ENCODE measurements at places on chromosomes 2 and 18.
A peak's percentile ranks its signal among the peaks of the same experiment; 100 is the strongest.

- no peaks in the 10 kb centered on the region for H3K4me1 ChIP-seq
- DNase-seq: no peak
- no peak overlapping the region for H3K27ac ChIP-seq
These were observed 82.6 kb upstream of the GLI2 start for GRCh38 chr2:120653046-120653445.

- H3K4me1 ChIP-seq: no peaks in the 10 kb centered on the region
- H3K4me3 ChIP-seq: no peak overlapping the region
- H3K36me3 ChIP-seq: no peaks in the 10 kb centered on the region
- DNase-seq: no peak
These were observed 275.7 kb downstream of the PDE11A start for GRCh38 chr2:177796654-177797415.

DNA sequence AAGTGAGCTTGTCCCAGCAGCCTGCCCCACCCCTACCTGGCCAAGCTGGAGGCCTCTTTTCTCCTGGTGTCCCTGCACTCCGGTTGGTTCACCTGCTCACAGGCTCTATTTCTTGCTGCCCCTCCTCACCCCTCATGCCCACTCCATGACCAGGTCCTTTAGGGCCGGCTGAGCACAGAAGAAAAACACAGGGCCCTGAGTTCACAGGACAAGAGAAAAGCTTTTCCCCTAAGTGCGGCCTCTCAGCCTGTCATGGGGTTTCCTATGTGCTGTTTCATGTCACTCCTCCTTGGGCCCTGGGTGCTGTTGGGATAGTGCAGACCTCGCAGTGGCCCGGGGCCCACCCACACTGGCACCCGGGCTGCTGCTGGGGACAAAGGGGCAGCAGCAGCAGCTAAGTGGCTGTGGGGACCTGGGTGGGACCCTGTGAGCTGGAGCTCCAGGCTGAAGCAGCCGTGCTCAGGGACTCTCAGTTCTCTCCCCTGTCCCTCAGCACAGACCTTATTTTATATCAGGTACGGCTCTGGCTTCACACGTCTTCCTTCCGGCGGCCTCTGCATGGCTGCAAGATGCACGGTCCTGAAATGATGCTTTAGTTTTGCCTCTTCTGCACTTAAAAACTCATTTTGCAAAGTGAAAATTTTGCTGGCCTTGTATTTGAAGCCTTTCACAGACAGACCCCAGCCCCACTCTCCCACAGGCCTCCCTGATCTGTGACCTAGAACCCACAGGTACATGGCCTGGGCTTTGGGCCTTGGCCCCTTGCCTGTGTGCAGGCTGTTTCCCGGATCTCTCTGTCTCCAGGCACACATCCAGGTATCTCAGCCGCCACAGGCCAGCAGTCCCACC lies 71.8 kb downstream of the SH3RF3 start:
- no peak for DNase-seq
- H3K27me3 ChIP-seq: no peaks in the 10 kb centered on the region
- H3K27ac ChIP-seq: no peak overlapping the region

DNA sequence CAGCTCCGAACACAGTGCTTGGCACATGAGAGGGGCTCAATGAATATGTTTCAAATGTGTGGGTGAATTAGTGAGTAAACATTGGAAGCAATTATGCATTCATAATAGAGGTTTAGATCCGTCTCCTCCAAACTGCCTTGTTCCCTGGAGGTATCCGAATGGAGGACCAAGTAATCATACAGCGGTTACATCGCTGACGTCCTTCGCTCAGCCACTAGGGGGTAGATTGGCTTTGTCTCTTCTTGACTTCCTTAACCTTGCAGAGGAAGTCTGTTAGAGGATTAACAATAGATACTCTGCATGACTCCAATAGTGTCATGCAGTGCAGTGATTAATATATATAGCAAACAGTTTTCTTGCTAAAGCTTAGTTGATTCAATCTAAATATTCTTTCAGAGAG lies 517.0 kb downstream of the PTPRM start:
- H3K4me3 ChIP-seq: no peak overlapping the region
- DNase-seq: peak; percentile 29
- no peaks in the 10 kb centered on the region for H3K27me3 ChIP-seq
- no peak overlapping the region for H3K27ac ChIP-seq
- H3K4me1 ChIP-seq: no peaks in the 10 kb centered on the region

DNA sequence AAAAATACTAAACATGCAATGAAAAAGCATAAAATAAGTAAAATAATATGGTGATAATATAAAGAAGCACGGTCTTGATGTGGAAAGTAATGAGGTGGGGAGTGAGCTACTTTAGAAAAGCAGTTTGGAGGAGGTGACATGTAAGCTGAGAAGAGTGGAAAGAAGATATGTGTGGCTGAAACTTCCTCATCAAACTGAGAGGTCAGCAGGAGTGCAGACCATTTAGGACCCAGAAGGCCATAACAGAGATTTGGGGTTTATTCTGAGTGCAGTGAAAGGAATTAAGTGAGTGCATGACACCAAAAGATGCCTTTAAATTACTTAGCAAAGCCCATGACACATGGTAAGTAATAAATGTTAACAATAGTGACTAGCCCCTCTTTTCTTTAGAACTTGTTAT lies 24.4 kb upstream of the TMEM182 start:
- H3K4me3 ChIP-seq: peak overlapping the region; percentile 97
- no peaks in the 10 kb centered on the region for H3K27me3 ChIP-seq
- no peaks in the 10 kb centered on the region for H3K4me1 ChIP-seq
- DNase-seq: no peak
- no peaks in the 10 kb centered on the region for H3K36me3 ChIP-seq
- no peak overlapping the region for H3K27ac ChIP-seq

GRCh38 chr2:40872580-40872979 lies 420.7 kb upstream of the SLC8A1 start:
- no peak for DNase-seq
- H3K27ac ChIP-seq: no peak overlapping the region
- H3K36me3 ChIP-seq: no peaks in the 10 kb centered on the region
- no peak overlapping the region for H3K4me3 ChIP-seq

GRCh38 chr2:99169534-99169933 lies 11.3 kb downstream of the MITD1 start:
- peaks cover 12% of the 10 kb centered on the region for H3K36me3 ChIP-seq
- H3K27me3 ChIP-seq: no peaks in the 10 kb centered on the region
- H3K4me3 ChIP-seq: no peak overlapping the region
- DNase-seq: no peak
- H3K4me1 ChIP-seq: no peaks in the 10 kb centered on the region

DNA sequence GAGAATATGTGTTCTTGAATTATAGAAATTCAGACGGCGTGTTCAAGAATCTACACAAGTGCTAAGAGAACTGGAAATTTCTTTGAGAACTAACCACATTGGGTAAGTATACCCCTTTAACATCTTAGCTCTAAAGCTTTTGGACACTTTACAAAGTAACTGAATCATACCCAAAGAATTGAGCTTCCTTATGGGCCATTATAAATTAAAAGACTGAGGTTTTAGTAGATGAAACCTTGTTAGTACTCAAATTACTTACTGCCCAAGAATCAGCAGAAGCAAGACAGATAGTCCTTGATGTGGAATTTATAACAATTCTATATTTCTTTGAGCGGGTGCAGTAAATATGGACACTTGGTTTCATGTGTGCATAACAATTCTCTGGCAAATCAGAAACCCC lies 168.3 kb downstream of the PRPF40A start:
- H3K27me3 ChIP-seq: no peaks in the 10 kb centered on the region
- DNase-seq: no peak
- no peak overlapping the region for H3K27ac ChIP-seq
- no peaks in the 10 kb centered on the region for H3K36me3 ChIP-seq

DNA sequence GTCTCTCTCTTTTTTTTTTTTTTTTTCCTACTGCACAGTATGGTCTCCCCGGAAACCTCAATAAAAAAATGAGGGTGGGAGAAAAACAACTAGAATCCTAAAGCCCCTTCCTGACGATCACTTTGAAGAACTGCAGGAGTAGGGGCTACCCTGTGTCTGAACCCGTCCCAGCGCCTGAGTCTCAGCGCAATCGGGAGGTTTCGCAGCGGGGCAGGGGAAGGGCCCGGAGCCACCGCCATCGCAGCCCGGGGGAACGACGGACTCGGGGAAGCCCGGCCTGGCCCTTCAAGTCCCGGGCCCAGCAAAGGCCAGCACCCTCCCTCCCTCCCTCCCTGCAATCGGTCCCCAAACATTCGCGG lies 411 bp downstream of the NARS1 start:
- no peaks in the 10 kb centered on the region for H3K36me3 ChIP-seq
- peak overlapping the region; percentile 82 for H3K4me3 ChIP-seq
- H3K4me1 ChIP-seq: peaks cover 9% of the 10 kb centered on the region
- peak overlapping the region; percentile 91 for H3K27ac ChIP-seq
- DNase-seq: no peak

DNA sequence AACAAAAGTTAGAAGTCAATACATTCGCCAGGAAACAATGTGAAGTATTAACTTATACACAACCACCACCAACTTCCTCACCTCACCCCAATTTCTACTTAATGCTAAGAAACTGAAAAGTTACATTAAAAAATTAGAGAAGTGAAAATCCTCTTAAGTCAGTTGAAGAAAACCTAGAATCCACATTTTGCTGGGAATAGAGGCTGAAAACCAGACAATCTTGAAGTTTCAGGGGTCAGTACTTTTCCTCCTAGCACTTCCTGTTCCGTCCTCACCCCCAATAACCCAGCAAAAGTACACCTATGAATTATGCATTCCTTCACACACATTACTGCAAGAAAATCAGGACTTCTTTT lies 6.3 kb downstream of the YES1 start:
- DNase-seq: no peak
- no peaks in the 10 kb centered on the region for H3K27me3 ChIP-seq
- H3K27ac ChIP-seq: peak overlapping the region; percentile 42
- no peak overlapping the region for H3K4me3 ChIP-seq
- H3K4me1 ChIP-seq: peaks cover 17% of the 10 kb centered on the region

DNA sequence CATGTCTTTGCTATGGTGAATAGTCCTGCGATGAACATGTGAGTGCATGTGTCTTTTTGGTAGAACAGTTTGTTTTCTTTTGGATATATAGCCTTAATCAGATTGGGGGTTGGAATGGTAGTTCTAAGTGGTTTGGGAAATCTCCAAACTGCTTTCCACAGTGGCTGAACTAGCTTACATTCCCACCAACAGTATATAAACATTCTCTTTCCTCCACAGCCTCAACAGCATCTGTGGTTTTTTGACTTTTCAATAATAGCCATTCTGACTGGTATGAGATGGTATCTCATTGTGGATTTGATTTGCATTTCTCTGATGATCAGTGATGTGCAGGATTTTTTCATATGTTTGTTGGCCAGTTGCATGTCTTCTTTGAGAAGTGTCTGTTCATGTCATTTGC lies 112.2 kb upstream of the SESTD1 start:
- H3K27ac ChIP-seq: no peak overlapping the region
- no peaks in the 10 kb centered on the region for H3K36me3 ChIP-seq
- H3K4me3 ChIP-seq: no peak overlapping the region
- DNase-seq: no peak
- H3K4me1 ChIP-seq: no peaks in the 10 kb centered on the region
- H3K27me3 ChIP-seq: no peaks in the 10 kb centered on the region

GRCh38 chr2:31079665-31080064 lies 58.6 kb downstream of the GALNT14 start:
- H3K36me3 ChIP-seq: no peaks in the 10 kb centered on the region
- no peak for DNase-seq
- no peaks in the 10 kb centered on the region for H3K27me3 ChIP-seq
- no peak overlapping the region for H3K27ac ChIP-seq
- H3K4me1 ChIP-seq: no peaks in the 10 kb centered on the region
- H3K4me3 ChIP-seq: no peak overlapping the region

DNA sequence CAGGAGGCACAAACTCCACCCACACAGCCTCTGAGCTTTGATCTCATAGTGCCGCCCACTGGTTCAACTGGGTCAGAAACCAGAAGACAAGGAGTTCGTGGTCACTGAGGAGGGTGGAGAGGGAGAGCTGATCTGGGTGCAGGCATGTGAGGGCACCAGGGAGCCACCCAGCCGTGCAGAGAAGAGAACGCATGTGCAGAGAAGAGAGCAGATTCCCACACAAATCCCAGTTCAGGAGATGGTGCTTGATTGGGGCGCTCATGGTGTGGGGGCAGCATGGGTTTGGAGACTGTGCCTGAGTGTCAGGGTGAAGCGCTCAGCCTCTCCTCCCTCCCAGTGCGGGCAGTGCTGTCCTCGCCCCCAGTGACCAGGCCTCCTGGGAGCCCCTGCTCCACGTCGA lies 375.2 kb upstream of the MYT1L start:
- H3K36me3 ChIP-seq: no peaks in the 10 kb centered on the region
- no peak for DNase-seq
- no peaks in the 10 kb centered on the region for H3K27me3 ChIP-seq
- H3K27ac ChIP-seq: no peak overlapping the region

GRCh38 chr2:180033993-180034894 lies 27.1 kb upstream of the CWC22 start:
- H3K4me1 ChIP-seq: no peaks in the 10 kb centered on the region
- no peak overlapping the region for H3K4me3 ChIP-seq
- no peak overlapping the region for H3K27ac ChIP-seq
- H3K27me3 ChIP-seq: no peaks in the 10 kb centered on the region

- H3K27ac ChIP-seq: no peak overlapping the region
- DNase-seq: no peak
- no peaks in the 10 kb centered on the region for H3K27me3 ChIP-seq
- H3K4me3 ChIP-seq: no peak overlapping the region
- no peaks in the 10 kb centered on the region for H3K36me3 ChIP-seq
These were observed 119.4 kb downstream of the GREB1L start for GRCh38 chr18:21361307-21361880.

GRCh38 chr18:55338978-55339650 lies 248.9 kb downstream of the TCF4 start:
- no peak overlapping the region for H3K4me3 ChIP-seq
- H3K36me3 ChIP-seq: no peaks in the 10 kb centered on the region
- DNase-seq: no peak
- H3K27ac ChIP-seq: no peak overlapping the region

GRCh38 chr2:207952564-207953345 lies 72.6 kb downstream of the PLEKHM3 start:
- DNase-seq: no peak
- H3K4me1 ChIP-seq: no peaks in the 10 kb centered on the region
- no peak overlapping the region for H3K27ac ChIP-seq
- H3K4me3 ChIP-seq: no peak overlapping the region
- H3K27me3 ChIP-seq: no peaks in the 10 kb centered on the region

GRCh38 chr2:66717218-66717905 lies 282.4 kb downstream of the MEIS1 start:
- no peak overlapping the region for H3K4me3 ChIP-seq
- H3K27ac ChIP-seq: no peak overlapping the region
- no peaks in the 10 kb centered on the region for H3K27me3 ChIP-seq
- H3K4me1 ChIP-seq: no peaks in the 10 kb centered on the region
- H3K36me3 ChIP-seq: no peaks in the 10 kb centered on the region

- H3K4me3 ChIP-seq: no peak overlapping the region
- no peaks in the 10 kb centered on the region for H3K4me1 ChIP-seq
- H3K27me3 ChIP-seq: no peaks in the 10 kb centered on the region
- no peak overlapping the region for H3K27ac ChIP-seq
These were observed 70.2 kb upstream of the DOK6 start for GRCh38 chr18:69330385-69331005.

- H3K4me1 ChIP-seq: no peaks in the 10 kb centered on the region
- H3K4me3 ChIP-seq: no peak overlapping the region
- DNase-seq: peak; percentile 50
- no peaks in the 10 kb centered on the region for H3K27me3 ChIP-seq
These were observed 75.4 kb upstream of the HNMT start for GRCh38 chr2:137888845-137889244.

GRCh38 chr18:7585276-7585670 lies 18.2 kb downstream of the PTPRM start:
- no peaks in the 10 kb centered on the region for H3K36me3 ChIP-seq
- H3K27me3 ChIP-seq: no peaks in the 10 kb centered on the region
- no peak overlapping the region for H3K27ac ChIP-seq
- DNase-seq: no peak
- H3K4me3 ChIP-seq: no peak overlapping the region
